ENCODE measurements at places on chromosomes 3 and 15.

GRCh38 chr3:94307588-94307987, 244.7 kb downstream of the NSUN3 start:
- DNase-seq, result no peak

- peak; percentile 69 for DNase-seq
Measured at GRCh38 chr3:42805141-42805821, 991 bp upstream of the HIGD1A start.

DNA sequence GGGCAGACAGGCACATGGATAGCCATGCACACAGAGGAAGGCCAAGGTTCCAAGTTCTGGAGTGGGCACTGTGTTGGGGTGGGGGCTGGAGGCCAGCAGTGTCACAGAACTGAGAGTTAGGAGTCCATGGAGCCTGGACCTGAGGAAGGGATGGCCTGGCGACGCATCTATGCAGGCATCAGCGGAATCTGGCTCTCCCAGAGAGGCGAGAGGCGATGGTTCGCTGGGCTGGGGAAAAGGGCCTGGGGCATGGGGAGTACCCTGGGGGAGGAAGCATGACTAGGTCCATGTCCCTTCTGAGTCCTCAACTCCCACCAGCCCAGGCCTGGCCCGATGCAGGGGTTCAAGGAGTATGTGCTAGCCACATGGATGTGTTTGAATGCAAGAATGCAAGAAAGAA, 192.8 kb upstream of the LINGO1 start:
- no peak for DNase-seq

GRCh38 chr3:128736601-128737000, 10.6 kb downstream of the RAB7A start:
- DNase-seq, result no peak

DNA sequence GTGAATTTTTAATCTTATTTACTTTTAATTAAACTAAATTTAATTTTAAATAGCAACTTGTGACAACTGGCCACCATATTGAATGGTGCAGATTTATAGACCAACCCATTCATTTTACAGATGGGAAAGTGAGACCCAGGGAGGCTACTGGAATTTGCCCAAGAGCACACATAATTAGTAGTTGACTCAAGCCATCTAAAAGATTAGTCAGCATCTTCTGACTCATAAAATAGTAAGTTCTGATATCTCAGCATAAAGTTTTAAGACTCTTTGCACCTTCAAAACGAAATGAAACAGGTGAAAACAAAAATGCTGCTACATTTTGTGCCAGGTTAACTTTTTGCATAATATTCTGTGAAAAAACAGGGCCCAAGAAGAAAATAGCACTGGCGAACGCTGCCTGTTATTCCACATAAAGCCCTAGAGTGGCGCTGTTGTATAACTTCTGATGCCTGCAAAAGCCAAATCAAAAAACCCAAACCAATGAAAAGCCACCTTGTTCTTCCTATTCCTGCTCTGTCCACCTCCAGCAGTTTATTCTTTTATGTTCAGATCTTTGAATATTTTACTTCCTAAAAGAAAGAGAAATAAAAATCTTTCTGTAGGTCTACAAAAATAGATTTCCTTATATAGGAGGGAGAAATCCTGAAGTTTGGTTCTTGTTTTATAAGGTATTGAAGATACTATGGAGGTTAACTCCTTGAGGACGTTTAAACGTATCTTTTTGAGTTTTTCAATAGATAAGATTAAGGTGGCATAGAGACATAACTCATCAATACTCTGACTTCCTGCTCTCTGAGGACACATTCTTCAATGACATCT, 62.8 kb downstream of the OTOL1 start:
- no peak for DNase-seq

GRCh38 chr3:141450727-141451375, 36.0 kb upstream of the RASA2 start:
- DNase-seq, result no peak

- DNase-seq, result no peak
Measured at GRCh38 chr3:133938770-133939462, 43.2 kb upstream of the RAB6B start.

- no peak for DNase-seq
Measured at GRCh38 chr3:126351086-126351770, 6.0 kb downstream of the KLF15 start.

- DNase-seq, result no peak
Measured at GRCh38 chr3:64038253-64038767, 15.0 kb upstream of the PSMD6 start.

DNA sequence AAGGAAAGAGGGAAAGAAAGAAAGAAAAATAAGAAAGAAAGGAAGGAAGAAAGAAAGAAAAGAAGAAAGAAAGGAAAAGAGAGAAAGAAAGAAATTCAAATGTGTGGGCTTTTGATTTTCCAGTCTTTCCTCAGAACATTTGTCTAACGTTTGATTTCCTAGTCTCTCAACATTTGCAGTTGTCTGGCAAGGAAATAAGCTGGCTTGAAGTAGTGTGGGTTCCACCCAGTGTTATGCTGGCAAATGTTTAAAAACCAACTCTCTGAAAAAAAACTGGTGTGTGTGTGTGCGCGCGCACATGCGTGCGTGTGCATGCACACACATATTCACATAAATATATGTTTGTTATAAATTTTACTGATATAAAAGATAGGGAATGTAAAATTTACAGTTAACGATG, 54.6 kb upstream of the C3orf49 start:
- no peak for DNase-seq

DNA sequence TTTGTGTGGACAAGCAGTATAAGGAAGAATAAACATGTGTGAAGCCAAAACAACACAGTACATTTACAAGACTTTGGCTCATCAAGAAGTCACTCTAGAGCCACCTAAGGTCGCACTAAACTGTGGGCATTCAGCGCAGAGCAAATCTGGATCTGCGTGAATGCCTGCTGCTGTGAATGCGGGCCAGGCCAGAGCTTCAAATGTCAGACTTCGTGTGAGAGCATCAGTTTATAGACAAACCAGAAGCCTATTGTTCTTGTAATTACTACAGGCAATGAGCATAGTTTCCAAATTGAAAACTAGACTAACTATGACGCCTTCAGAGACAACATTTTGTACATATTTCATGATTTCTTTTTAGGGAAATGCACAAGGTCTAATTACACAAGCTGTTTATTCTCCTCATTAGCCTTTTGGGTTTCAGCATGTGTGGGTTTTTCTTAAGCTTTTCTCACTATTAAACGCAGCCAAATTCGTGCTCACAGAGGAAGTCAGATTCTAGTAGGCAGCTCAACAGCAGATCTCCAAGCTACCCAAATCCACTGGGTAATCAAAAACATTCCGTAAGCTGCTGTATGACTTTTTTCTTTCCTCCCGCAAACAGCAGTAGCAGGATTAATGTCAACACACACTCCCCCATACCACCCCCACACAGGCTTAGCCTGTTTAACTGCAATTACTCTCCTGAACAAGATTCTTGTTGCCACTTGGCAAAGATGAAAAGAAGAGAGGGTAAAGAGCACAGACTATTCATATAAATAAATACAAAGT, 84.5 kb upstream of the SETMAR start:
- DNase-seq, result no peak

DNA sequence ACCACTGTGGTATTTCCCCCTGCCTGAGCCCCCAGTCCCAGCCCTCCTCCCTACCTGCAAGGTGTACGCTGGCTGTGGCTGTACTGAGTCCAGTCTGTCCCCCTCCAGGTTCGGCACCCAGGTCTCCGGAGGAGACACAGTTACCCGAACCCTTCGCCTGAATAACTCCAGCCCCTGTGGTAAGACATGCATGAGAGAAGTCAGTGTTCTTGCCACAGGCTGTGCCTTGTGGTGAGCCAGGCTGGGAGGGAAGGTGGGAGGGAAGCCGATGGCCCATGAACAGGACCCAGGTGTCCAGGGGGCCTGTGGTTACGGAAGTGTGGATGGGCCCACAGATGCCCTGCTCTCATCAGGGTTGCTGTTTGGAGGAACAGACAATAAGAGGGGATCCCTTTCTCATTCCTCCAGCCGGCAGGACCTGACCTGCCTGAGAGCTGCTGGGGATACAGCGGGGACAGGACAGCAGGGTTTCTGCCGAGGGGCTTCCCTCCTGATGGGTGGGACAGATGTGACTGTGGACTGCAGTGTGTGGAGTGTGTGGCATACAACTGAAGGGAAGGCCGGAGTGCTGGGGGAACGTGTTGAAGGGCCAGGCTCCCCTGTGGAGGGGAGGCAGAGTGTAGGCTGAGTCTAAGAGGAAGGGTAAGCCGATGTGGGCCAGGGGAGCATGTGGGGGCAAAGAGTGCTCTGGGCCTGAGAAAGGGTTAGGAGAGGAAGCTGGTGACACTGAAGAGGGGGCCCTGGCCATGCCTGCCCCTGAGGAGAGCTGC, 21.9 kb downstream of the ACAA1 start:
- DNase-seq, result no peak

GRCh38 chr15:68347392-68347791, 69.8 kb downstream of the FEM1B start:
- no peak for DNase-seq

DNA sequence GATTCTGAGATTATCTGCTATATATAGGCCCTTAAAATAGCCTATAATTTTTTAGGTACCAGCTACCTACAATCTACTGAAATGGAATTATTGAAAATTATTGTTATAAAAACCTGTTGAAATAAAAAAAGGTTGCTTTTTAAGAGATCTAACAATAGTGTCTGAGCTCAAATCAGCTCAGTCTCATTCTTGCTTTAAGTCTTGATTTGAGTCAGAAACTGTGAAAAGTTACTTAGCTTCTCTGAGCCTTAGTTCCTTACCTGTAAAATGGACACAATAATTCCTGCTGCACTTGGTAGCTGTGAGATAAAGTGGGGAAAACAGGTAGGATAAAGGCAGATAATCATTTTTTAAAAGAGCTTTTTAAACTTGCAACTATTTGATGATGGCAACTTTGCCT, 118.8 kb upstream of the UBE2E2 start:
- DNase-seq, result no peak

GRCh38 chr3:27610800-27611525, 111.2 kb downstream of the EOMES start:
- no peak for DNase-seq

DNA sequence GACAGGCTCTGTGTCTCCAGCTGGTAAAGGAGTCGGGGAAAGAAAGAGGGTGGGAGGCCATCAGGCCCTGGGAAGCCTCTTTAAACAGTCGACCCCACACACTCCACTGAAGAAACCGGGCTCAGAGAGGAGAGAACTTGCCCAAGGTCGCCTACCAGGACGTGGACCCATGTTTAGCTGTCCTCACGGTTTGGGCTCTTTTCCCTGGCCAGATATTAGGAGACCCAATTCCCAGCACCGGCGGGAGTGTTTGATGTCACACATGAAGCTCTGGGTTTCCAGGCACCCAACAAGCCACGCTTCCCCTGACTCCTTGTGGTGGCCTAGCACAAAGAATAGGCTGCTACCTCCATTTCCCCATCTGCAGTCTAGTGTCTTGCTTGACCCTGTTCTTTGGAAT, 52.2 kb upstream of the GRIP2 start:
- no peak for DNase-seq

- DNase-seq, result no peak
Measured at GRCh38 chr3:66625505-66626216, 124.8 kb upstream of the LRIG1 start.

DNA sequence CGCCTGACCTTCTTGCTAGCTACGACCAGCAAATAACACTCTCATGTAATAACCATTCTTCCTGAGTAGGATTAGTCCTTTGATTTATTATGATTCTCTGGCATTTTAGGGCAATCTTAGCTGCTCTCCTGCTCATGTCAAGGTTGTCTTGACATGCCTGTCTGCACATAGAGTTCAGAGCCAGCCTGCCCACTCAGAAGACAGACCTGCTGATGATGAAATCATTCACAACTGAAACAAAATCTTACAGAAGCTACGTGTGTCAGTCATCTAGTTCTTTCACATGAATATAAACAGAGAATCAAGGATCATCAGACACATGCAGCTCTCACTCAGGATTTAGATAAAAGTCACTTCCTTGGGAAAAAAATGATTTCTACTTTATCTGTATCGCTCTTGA, 173.6 kb upstream of the LYSMD4 start:
- DNase-seq, result no peak

DNA sequence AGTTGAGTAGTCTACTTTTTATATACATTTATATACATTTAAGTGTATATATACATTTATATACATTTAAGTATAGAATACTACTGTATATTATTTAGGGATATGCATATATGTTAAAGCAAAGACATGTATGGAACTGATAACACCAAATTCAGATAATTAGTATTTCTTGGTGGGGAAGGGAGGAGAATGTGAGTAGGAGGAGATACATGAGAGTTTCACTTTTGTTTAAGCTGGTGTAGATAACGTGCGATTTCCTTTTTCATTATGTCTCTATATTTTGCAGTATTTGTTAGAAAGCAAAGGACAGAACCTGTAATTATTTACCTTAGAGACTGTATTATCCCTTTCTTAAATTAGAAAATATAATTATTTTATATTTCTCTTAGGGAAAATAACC, 16.6 kb upstream of the NIT2 start:
- DNase-seq, result no peak

DNA sequence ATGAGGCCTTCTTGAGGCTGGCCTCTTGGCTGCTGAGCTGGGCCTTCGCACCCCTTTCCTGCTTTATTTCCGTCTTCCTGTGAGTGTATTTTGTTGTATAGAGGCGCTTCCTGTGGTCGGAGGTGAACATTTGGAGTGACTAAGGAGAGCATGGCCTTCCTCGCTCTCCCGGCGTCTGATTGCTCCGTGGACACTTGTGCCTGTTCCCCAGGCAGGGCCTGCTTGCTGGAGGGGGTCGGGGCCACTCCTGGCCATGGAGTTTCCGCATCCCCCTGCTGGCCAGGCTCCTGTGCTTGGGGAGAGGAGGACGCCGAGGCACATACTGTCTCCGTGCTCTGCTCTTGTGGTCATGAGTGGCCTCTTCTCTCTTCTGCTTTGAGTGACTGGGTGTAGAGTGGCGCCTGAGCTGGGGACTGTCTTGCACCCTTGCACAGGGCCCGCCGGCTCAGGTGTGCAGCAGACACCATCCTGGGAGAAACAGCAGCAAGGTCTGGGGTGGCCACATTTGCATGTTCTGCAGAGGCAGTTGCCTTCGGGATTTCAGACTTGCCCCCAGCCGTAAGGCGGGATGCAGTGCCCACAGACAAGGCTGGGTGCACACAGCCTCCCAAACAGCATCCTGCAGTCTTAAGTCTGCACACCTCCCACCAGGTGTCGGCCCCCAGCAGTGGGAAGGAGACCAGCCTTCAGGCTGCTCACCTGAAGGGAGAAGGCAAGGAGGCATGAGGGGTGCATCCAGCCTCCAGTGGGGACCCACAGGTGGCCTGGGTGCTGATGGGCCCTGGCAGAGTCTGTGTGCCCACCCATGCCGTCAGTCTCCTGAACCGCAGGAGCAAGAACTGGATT, 16.4 kb downstream of the KLF13 start:
- peak; percentile 84 for DNase-seq

GRCh38 chr15:99706557-99707303, 26.5 kb downstream of the LYSMD4 start:
- DNase-seq, result no peak

DNA sequence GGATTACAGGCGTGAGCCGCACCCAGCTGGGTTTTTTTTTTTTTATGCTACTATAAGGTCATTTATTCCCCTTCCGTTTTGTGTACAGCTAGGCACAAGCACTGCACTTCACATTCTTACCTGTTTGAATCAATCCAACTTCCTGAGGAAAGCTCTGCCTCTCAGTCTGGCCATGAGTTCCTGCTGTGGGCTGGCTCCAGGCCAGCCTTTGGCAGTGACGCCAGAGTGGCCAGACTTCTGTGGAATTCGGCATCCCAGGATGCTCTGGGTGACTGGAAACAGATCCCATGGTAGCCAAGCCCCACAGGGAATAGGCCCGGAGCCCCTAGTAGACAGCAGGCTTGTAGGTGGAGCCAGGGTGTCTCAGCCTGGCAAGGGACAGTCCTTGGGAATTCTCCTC, 21.5 kb upstream of the TIMP4 start:
- DNase-seq, result no peak

All from H7 (cell line).